ENCODE measurements at places on chromosomes 7 and 10.

GRCh38 chr10:31136930-31137885 lies 105.5 kb upstream of the ZNF438 start:
- DNase-seq = no peak

- no peak for DNase-seq
These were observed 15.9 kb downstream of the TTYH3 start for GRCh38 chr7:2647594-2648172.

- no peak for DNase-seq
These were observed 631.7 kb upstream of the MGMT start for GRCh38 chr10:128835361-128835760.

DNA sequence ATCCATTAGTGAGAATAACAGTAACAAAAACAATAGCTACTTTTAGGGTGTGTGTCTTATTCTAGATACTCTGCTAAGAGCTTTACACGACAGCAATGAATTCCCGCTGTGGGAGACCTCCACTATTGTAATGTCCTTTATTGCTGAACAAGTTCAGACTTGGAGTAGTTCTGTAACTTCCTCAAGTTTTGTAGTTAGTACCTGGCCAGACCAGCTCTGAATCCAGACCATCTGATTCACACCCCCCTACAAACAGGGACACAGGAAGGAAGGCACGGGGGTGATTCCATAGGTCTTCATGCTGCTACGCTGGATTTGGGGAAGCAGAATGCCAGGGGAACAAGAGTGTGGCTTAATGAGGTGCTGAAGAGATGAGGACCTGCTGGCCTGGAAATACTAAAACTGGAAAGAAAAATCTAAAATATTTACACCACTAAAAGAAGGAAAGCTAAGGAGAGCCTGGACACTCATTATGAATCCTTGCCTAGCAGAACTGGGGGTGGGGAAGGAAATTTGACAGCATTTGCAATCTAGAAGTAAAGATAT lies 194.6 kb upstream of the TMEM72 start:
- DNase-seq = no peak

DNA sequence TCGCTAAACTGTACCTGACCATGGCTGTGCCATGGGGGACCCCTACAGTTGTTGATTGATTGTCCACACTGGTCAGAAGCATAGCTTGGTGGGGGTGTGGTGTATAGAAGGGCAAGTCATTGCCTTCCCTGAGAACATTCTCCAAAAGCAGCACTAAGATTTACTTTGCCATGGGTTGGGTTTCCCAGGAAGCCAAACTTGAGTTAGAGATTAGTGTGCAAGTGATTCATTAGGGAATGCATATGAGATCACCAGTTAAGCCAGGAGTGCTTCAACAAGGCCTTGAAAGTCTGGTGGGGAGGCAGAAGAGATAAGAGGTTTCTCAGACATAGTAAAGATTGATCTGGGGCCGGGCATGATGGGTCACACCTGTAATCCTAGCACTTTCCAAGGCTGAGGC lies 21.4 kb upstream of the TPST1 start:
- no peak for DNase-seq

- DNase-seq = no peak
These were observed 6.2 kb upstream of the MYL7 start for GRCh38 chr7:44147026-44147991.

DNA sequence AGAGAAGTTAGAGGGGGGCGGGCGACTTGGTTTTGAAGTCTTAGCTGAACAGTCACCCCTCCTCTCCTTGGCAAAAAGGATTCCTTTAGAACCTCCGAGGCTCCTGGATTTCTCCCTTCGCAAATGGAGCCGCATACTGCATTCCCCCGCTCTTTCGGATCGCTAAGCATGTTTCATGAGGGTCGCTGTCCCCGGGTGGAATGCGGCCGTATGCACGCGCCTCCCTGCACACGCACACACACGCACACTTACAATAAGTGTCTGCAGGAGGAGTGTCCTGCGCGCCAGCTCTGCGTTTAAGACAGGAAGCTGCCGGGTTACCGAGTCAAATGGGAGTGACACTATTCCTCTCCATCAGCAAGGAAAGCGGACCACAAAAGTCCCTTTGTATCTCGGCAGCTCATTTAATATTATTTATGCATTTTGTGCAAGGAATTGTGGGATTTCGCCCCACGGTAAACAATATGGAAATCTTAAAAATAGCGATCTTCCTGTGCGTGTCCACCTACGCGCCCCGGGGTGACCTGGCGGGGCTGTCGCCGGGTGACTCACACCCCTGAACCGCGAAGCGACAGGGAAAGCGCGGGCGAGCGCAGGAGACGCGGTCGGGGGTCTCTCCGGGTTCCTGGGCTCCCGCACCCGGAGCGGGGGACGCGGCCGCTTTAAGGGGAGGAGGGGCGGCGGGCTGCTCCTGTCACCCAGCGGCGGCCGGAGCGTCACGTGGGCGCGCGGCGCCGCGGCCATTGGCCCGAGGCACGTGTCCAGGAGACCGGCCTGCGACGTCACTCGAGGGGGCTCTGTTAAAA lies 988 bp upstream of the EN2 start:
- no peak for DNase-seq

DNA sequence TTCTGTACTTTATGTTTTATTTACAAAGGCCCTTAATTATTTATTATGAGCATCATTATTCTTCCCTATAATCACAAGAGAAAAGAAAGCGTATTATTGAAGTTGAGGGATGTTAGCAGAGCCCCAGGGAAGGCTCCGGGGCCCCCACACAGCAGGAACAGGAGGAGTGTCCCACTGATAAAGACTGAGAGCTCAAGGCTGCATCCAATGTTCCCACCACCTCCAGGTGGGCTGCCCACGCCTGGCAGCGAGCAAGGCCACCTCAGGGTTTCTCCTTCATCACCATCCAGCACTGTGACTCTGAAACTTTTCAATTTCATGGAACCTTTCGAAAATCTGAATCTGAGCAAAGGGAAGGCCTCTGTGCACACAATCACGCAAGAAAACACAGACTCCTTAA lies 35.9 kb upstream of the WIPF3 start:
- no peak for DNase-seq

GRCh38 chr10:58885686-58886345 lies 290.6 kb upstream of the PHYHIPL start:
- DNase-seq = no peak
